NCI-H82 (cell line): ENCODE measurements at places on chromosomes 6 and 20.

DNA sequence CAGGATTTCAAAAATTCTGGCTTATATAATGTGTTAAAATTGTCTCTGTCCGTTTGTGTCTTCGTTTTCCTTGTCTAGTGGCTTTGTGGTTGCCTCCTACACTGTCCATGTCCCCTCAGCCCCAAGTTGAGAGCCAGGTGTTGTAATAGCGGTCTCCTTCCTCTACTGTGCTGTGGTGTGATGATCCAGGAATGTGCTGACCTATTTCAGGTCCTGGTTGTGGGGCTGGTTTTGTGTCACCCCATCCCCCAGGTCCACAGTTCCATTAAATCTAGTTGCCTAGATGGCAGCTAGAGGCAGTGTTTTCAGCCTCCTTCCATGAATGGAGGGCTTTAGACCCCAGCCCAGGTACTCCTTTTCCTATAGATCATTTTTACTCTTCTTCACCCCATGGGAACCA lies 128.7 kb downstream of the DNAH8 start:
- no peak for DNase-seq

GRCh38 chr20:46827718-46828458 lies 66.8 kb upstream of the EYA2 start:
- DNase-seq, result no peak

GRCh38 chr6:32045811-32046449 lies 7.7 kb downstream of the CYP21A2 start:
- no peak for DNase-seq

DNA sequence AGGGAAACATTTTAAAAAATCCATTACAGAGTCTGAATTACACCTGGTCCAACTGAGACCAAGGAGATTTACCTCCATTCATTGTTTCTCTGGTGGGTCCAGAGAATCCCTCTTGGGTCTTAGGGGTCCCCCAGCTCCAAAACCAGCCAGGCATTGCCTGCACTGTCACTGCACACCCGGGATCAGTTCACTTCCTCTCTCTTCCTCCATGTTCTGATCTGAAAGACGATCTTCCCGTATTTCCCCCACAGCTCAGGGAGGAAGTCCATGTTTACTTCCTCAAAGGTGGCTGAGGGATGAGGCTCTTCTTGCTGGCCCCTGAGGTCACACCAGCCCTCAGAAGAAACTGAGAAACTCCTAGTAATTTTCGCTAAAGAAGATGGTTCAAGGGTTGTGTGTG lies 159.7 kb downstream of the BMP7 start:
- DNase-seq, result no peak

- DNase-seq, result no peak
Measured at GRCh38 chr6:103269581-103269980, 1590.1 kb downstream of the HACE1 start.
